ENCODE measurements at places on chromosomes 4 and X.
A peak's percentile ranks its signal among the peaks of the same experiment; 100 is the strongest.

- peak; percentile 28 for DNase-seq
These were observed 1289.6 kb upstream of the TENM3 start for GRCh38 chr4:180953572-180953971.

- DNase-seq: no peak
These were observed 112.8 kb upstream of the PITX2 start for GRCh38 chr4:110735686-110736085.

- no peak for DNase-seq
These were observed 647.6 kb upstream of the ACTRT1 start for GRCh38 chrX:128699716-128700285.

GRCh38 chrX:2967584-2967983 lies 38.4 kb upstream of the ARSD start:
- no peak for DNase-seq

DNA sequence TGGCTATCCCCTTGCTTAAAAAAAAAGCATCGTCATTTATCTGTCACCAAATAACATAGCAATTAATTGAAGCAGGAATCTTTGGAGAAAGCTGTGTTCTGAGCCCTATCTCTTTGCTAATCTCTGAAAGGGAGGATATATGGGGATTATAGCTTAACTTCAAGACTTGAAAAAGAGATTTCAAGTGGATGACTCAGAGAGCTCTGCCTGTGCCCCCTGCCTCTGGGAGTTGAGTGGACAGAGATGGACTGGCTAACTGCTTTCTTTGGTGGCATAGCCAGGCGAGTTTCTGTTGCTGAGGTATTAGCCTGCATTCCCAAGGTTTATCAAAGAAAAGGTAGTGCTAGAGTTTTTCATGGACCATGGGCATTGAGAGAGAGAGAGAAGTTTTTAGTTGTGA lies 91.6 kb downstream of the DDIT4L start:
- no peak for DNase-seq

DNA sequence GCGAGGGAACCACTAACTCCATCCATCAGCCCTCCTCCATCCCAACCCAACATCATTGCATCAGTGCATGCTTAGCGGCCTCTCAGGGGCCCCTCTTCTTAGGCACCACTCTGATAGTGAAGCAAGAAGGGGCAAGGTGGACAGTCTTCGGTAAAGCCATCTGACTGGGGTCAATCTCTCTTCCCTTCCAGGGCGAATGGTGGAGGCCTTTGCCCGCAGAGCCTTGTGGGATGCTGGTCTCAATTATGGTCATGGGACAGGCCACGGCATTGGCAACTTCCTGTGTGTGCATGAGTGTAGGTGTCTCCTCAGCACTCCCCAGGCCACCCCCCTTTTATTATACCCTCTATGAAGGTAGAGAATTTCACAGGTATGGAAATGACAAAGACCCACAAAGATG lies 18.8 kb upstream of the SASH3 start:
- DNase-seq: no peak

DNA sequence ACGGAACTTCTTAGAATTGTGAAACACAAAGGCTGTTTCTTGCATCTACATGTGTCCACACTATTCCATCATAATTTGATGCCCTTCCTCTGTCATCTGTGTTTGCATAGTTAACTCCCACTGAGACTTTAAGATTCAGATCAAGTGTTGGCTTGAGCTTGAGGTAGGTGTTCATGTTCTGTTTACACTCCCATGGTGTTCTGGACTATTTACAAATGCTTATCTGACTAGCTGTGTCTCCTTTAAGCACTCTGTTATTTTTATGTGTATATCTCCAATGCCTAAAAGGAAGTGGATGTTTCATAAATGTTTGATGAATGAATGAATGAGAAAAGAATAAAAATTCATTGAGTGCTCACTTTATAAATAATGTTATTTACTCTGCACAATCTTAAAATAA lies 622.7 kb downstream of the RAB28 start:
- no peak for DNase-seq

DNA sequence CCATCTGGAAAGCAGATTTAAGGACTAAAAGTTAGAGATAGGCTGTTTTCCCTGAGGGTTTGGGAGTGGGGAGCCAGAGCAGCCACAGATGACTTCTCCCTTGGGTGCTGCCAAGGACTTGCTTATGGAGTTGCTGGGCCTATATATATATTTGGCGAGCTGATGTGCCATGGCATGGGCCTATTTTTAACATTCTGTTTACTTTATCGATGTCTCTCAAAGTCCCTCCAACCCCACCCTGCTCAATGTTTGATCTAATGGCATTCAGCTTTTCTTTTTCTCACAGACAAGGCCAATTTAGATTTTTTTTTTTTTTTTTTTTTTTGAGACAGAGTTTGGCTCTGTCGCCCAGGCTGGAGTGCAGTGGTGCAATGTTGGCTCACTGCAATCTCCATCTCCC lies 6.1 kb upstream of the CUL4B start:
- no peak for DNase-seq

- DNase-seq: no peak
These were observed 296 bp upstream of the ADGRL3 start for GRCh38 chr4:61199873-61200186.

DNA sequence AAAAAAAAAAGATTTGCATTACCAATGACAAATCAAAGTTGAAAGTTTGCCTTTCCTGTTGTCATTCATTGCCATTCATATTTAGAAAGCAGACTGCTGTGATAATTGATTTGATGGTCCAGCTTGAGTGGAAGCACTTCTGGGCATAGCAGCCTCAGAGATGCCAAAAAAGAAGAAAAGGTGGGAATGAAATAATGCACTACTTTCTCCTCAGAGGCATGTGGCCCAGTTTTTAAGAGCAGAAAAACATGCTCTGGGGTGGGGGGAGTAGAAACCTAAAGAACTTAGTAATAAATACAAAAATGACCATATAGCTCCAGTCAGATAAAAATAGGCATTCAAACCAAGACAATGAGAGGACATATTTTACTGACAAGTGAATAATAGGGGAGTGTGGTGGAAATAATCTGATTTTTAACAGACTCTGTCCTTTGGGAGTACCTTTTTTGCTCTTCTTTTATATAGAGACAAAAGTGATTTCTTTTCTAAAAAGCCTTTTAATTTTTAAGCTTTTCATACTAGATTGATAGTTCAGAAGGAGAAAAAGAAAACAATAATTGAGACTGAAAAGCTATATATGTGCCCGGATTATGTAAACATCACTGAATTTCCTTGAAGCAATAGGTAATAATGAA lies 599.1 kb downstream of the RPA4 start:
- DNase-seq: no peak

GRCh38 chr4:146334862-146335449 lies 120.6 kb downstream of the REELD1 start:
- no peak for DNase-seq

DNA sequence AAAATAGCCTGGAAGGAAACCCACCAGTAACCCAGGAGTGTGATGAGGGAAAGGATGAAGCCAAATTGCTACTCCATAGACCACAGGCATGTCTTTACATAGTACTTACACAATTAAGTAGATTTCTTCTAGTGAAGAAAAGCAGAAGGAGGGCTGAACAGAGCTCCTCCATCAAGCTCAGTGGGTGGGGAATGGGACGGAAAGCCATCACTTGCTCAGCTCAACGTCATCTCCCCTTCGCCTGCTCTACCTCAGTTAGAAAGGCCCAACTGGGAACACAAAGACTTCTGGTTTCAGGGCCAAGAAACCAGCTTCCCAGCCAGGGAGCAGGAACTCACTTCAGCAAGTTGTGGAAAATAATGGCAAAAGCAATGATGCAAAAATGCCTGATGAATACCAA lies 36.6 kb downstream of the ADGRG2 start:
- no peak for DNase-seq

DNA sequence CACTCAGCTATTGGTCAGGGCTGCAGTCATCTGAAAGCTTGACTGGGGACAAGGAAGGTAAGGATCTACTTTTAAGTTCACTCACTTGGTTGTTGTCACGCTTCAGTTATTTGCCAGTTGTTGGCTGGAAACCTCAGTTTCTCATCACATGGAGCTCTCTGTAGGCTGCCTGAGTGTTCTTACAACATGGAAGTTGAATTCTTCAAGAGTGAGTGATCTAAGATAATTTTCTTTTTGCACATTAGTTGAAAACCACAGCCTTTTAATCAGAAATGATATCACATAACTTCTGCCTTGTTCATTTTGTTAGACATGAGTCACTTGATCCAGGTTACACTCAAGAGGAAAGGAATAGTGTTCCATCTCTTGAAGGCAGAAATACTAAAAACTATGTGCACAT lies 552.7 kb downstream of the RAPGEF2 start:
- DNase-seq: no peak

GRCh38 chr4:100113096-100113495 lies 77.2 kb downstream of the DDIT4L start:
- no peak for DNase-seq

DNA sequence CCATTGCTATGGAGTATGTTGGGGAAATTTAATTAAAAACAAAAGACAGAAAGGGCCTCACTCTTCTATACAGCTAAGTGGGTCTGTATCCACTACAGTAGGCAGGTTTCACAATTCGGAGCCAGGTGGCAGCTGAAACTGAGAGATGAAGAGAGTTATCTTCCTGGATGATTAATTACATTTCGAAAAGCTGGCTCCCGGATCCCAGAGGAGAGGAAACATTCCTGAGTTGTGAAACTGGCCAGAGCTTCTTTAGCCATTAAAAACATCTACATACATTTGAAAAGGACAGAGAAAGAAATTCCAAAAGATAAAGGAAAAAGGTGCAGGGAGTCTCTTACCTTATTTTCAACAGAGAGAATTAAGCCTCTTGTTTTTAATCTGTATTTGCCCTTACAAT lies 15.5 kb upstream of the PDZD4 start:
- DNase-seq: no peak

DNA sequence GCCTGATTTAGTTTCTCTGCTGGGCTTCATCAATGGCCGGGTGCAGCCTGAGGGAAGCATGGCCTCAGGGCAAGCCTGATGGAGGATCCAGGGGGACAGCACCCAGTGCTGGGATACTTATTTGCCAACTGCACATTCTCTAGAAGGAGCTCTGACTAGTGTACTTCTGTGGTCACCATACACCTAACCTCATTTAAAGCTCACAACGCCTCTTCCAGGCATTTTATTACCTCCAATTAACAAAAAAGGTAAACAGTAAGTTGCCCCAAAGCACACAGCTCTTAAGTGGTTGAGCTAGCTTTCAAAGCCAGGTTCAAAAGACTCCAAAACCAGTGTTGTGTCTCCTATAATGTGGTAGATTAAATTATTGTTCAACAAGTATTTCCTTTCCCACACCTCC lies 26.8 kb upstream of the ATXN3L start:
- DNase-seq: no peak

- no peak for DNase-seq
These were observed 32.7 kb downstream of the BST1 start for GRCh38 chr4:15735536-15735935.

DNA sequence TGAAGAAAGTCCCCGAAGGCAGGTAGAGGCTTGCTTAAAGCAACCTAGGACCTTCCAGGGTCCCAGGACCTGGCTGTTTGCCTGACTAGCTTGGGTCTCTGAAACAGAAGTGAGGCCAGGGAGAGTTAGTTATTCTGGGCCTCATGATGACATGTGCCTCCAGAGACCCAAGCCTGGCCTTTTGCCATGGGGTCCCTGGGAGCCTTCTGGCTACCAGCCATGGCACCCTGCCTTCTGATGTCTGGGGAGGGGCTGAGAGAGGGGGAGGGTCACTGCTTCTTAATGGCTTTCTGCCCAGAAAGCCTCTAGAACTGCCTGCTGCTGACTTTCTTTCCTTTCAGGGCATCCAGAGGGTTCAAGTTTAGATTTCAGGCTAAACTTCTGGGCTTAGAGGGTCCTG lies 1.0 kb upstream of the STARD8 start:
- no peak for DNase-seq
